ENCODE measurements at places on chromosomes 13 and 19.

- no peak for DNase-seq
Observed at GRCh38 chr13:45681113-45681512, 21.0 kb upstream of the CBY2 start.

DNA sequence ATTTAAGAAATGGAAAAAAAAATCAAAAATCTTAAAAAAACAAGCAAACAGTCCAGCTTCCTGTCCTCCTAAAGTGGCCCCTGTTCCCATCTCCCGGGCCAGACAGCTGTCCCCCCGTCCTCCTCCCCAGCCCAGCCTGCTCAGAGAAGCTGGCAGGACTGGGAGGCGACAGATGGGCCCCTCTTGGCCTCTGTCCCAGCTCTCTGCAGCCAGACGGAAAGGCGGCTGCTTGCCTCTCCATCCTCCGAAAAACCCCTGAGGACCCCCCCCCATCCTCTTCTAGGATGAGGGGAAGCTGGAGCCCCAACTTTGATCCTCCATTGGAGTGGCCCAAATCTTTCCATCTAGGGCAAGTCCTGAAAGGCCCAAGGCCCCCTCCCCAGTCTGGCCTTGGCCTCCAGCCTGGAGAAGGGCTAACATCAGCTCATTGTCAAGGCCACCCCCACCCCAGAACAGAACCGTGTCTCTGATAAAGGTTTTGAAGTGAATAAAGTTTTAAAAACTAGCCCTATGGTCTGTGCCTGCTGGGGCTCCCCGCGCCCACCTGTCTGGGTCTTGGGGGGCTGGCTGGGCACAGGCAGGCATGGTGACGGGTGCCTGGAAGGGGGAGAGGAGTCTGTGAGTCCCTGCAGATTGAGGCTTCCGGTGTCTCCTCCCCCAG is 3.8 kb downstream of the GADD45GIP1 start:
- no peak for DNase-seq

- DNase-seq: no peak
Observed at GRCh38 chr19:54035215-54036178, 28.2 kb downstream of the VSTM1 start.

GRCh38 chr19:7441468-7442146 is 47.2 kb downstream of the PEX11G start:
- no peak for DNase-seq

- no peak for DNase-seq
Observed at GRCh38 chr13:109256866-109257760, 529.3 kb downstream of the IRS2 start.

- no peak for DNase-seq
Observed at GRCh38 chr13:47801555-47801954, 199.5 kb downstream of the SUCLA2 start.

- no peak for DNase-seq
Observed at GRCh38 chr19:2345794-2346663, 14.0 kb upstream of the TMPRSS9 start.

- DNase-seq: no peak
Observed at GRCh38 chr19:33487901-33488800, 33.4 kb downstream of the PEPD start.

- DNase-seq: no peak
Observed at GRCh38 chr19:633786-634639, 676 bp upstream of the POLRMT start.

DNA sequence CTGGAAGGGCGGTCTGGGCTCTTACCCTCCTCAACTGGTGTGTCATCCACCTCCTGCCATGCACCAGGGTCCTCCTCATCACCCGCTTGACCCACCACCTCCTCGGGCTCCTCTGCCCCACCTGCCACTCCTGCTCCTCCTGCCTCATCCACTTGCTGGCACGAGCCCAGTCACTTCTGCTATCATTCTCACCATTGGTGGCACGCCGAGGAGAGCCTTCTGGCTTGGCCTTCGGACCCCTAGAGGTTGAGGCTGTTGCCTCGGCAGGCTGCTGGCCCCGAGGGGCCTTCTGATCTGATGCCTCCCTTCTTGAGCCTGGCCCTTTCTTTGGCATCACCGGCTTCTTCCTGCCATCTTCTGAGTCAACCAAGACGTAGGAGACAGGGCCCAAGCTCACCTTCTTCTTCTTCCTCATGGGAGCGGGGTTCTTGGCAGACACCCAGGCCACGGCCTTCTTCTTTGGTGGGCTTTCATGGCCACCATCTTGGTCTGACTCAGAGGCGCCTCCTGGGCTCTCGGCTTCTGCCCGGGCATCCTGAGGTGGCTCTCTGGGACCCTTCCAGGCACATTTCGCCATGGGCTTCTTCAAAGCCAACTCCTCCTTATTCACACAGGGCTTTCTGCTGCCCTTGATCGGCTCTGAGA is 1.7 kb downstream of the PNMA8A start:
- no peak for DNase-seq

- no peak for DNase-seq
Observed at GRCh38 chr13:46039411-46040182, 12.9 kb downstream of the ZC3H13 start.

DNA sequence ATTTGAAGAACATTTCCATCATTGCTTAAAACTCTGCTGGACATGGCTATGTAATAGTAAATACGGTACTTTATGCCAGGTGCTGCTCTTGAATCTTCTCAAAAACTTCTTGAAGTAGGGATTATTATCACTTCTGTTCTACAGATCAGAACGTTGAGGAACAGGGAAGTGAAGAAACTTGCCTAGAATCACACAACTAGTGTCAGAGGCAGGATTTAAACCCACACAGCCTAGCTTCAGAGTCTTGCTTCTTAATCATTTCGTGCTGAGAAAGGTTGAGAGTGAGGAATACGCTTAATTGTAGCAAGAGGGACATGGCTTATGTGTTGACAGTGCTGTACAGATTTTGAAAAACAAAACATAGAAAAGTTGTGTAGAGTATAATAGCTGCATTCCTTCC is 13.5 kb downstream of the TM9SF2 start:
- DNase-seq: no peak

DNA sequence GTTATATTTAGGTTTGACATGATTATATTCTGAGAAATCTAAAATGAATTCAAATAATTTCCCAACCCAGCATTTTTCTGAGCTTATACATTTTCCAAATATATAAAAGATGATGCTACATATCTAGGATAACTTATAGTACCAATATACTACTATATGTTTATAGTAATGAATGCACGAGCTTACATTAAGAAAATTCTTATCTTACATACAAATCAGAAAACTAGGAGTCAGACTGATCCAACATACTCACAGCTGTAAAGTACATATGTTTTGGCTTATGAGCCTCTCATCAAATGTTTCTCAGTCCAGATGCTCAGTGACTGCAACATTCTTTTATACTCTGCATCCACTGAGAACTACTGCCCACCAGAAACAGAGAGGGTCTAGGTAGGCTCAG is 491.3 kb upstream of the KLF12 start:
- no peak for DNase-seq

- DNase-seq: peak; percentile 61
Observed at GRCh38 chr19:35267353-35267817, 1.4 kb upstream of the USF2 start.
